Endothelial cell of umbilical vein (primary cell): ENCODE measurements at places on chromosomes 1 and 21. TPM values are rescaled to one million over a fixed set of nuclear protein-coding genes. Genes with fewer than 3 reads are reported as not detected.

The ATP1A4 gene
- polyA plus RNA-seq: not detected in 2 replicates

The ESRRG gene
- polyA plus RNA-seq: not detected in 2 replicates

- no peak for DNase-seq
Measured at GRCh38 chr1:111745675-111746613, 6.7 kb upstream of the INKA2 start.

GRCh38 chr1:53946252-53947171 lies at the start of gene LRRC42:
Gene LRRC42 (plus strand): TSS chr1:53946350. CDS start chr1:53952000, 5,650 bp downstream.
- no peak for DNase-seq
